ENCODE measurements at places on chromosomes 7 and 10.

- DNase-seq, result no peak
Measured at GRCh38 chr7:24587853-24588252, 14.6 kb downstream of the PALS2 start.

DNA sequence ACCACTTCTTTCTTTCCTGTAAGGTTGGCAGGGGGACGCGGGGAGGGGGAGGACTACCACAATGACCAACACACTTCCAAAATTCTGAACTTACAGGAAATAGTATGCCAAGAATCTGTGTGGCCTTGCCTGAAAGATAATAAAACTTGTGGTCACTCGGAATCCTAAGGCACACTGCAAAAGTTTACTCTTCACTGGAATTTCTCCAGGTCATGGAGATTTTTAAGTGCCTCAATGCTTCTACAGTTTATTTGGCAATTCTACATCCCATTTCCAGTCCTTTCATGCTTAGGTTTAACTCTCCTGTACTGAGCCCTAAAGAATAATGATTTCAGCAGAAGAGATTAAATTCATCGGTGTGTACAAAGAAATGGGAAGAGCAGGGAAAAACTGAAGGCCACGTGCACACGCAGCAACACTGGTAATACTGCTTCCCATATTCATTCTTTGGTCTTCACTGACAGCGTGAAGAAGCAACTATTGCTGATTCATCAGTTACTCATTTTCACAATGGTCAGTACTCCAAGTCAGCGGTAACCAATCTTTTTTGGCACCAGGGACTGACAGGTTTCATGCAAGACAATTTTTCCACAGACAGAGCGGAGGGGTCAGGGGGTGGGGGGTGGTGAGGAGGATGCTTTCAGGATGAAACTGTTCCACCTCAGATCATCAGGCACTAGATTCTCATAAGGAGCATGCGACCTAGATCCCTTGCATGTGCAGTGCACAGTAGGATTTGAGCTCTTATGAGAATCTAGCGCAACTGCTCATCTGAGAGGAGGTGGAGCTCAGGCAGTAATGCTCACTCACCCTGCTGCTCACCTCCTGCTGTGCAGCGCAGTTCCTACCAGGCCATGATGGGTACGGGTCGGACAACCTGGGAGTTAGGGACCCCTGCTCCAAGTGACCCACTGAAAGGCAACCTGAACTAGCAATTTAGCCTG, 9.8 kb downstream of the LARP4B start:
- peak; percentile 48 for DNase-seq

- DNase-seq, result no peak
Measured at GRCh38 chr10:101670635-101671034, 24.3 kb downstream of the FBXW4 start.

DNA sequence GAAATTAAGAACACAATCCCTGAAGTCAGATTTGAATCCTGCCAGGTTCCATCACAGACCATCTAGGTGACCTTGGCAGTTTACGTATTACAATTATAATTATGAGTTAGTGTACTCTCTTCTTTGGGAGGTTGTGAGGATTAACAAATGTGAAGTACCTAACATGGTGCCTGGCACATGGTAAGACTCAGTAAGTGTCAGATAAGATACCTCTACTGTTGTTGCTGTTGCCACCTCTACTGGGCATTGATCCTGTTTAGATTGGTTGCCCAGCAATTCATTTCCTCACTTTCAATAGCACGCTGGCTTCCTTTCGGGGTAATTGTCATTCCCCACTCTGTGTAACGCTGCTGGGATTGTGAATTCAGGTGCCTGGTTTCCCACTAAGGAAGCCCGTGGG, 31.7 kb upstream of the HGF start:
- DNase-seq, result no peak

- DNase-seq, result no peak
Measured at GRCh38 chr10:6221971-6222751, 19.4 kb downstream of the PFKFB3 start.

DNA sequence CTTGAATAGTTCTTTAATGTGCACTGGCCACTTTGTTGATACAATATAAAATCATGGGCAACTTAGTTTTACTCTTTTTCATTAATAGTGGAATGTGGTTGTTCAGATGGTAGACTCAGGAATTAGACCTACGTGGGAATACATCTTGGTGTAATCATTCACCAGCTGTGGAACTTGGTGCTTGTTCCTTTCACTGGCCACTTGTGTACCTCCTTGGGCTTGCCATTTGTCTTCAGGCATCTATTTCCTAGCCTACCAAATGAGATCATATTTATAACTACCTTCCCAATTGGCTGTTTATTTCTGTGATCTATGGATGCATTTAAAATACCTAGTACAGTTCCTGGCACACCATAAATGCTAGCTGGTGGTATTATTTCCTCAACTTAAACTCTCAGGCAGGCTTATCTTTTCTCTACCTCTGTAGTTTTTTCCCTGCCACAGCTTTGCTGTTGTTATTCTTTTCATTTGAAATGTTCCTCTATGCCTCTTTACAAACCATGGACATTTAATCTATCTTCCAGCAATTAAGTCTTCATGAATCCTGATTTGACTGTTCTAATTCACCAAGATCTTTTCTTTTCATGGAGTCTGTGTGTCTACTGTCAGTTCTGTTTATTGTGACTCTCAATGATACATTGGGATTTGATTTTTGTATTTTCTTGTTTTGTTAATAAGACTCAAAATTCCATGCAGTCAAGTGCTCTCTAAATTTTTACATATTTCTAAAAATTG, 113.0 kb downstream of the ADAM22 start:
- DNase-seq, result no peak

- DNase-seq, result no peak
Measured at GRCh38 chr10:33777223-33777622, 442.8 kb upstream of the NRP1 start.

- no peak for DNase-seq
Measured at GRCh38 chr7:121945066-121945465, 72.1 kb downstream of the PTPRZ1 start.

GRCh38 chr7:50273301-50273700, 31.2 kb upstream of the IKZF1 start:
- no peak for DNase-seq

- no peak for DNase-seq
Measured at GRCh38 chr7:133911724-133912123, 215.4 kb upstream of the LRGUK start.

GRCh38 chr7:152553671-152554317, 118.0 kb upstream of the KMT2C start:
- DNase-seq, result no peak

- no peak for DNase-seq
Measured at GRCh38 chr10:118412932-118413331, 70.8 kb upstream of the FAM204A start.

GRCh38 chr10:58175990-58176900, 91.4 kb downstream of the IPMK start:
- no peak for DNase-seq

DNA sequence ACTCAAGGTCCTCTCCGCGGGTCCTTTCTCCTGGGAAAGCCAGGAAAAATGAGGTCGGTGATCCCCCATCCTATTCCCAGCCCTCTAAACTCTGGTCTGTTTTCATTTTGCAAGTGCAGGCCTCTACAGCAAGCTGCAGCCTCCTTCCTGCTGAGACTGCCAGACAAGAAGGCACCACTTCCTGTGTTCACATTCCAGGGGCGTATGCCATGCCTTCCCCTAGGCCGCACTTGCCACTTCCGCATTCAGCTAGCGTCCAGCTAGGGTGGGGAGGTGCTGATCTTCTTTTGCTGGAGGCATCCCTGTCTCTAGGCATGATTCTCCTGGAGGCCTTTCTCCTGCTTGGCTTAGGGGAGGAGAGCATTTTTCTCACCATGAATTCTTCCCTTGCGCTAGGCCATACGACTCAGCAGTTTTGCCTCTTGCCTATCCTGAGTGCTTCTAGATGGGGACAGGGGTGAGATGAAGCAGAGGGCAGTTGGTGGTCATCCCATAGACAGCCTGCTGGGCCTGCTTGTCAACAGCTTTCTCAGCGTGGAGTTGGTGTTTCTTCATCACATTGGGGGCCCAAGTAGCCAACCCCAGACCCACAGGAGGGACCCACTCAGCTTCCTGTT, 328.9 kb downstream of the RPS24 start:
- DNase-seq, result no peak

- peak; percentile 71 for DNase-seq
Measured at GRCh38 chr7:73715648-73716317, 3.7 kb downstream of the STX1A start.

- DNase-seq, result no peak
Measured at GRCh38 chr7:711922-712380, 14.5 kb upstream of the DNAAF5 start.

DNA sequence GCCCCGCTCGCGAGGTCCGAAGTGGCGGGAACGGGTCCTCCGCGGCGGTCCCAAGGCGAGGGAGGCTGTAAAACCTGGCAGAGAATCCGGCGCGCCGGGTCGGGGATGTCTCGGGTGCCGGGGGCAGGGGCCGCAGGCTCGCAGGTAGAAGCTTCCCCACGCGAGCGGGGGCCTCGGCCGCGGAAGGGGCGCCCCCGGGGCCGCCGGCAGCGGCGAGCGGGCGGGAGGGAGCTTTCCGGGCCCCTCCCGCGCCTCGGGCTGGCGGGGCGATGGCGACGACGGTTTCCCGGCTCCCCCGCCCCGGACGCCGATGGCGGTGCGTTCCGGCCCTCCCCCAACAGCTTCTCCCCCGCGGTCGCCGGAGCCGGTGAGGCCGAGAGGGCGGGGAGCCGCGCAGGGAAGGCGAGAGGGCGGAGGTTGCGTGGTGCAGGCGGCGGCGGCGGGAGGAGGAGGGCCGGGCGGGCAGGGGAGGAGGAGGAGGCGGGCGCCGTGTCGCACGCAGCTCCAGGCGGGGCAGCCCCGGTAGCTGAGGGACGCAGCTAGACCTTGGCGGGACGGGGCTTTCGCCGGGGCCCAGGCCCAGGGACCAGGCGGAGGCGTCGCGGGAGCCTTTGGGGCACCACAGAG, at the start of gene CUL1:
Gene CUL1, plus strand, starts transcription at position 507 of the 627 bp plus-strand sequence. CDS start 31,220 bp downstream, outside the sequence.
- no peak for DNase-seq

DNA sequence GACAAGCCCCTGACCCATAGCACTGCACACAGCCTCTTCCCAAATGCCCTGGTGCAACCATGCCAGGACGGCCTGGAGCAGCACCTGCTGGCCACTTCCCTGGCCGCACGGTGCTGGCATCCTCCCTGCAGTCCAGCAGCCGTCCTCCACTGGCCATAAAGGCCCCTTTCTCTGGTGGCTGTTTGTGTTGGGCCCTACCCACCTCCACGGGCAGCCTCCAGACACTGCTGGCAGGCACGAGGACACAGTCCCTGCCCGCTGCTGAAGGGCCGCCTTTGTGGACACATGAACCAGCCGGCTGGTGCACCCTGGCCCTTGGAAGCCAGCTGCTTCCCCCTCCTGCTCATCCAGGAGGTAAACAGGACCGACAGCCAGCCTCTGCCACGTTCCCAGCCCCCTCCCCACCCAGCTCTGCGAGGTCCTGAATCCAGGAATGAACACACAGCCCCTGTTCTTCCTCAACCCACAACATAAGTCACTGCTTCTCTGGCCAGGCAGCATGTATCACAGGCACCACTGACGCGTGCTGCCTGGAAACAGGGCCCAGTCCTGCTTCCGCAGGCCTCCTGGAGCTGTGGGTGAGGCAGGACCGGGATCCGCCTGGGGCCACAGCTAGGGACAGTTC, 43.8 kb downstream of the SPOCK2 start:
- no peak for DNase-seq

DNA sequence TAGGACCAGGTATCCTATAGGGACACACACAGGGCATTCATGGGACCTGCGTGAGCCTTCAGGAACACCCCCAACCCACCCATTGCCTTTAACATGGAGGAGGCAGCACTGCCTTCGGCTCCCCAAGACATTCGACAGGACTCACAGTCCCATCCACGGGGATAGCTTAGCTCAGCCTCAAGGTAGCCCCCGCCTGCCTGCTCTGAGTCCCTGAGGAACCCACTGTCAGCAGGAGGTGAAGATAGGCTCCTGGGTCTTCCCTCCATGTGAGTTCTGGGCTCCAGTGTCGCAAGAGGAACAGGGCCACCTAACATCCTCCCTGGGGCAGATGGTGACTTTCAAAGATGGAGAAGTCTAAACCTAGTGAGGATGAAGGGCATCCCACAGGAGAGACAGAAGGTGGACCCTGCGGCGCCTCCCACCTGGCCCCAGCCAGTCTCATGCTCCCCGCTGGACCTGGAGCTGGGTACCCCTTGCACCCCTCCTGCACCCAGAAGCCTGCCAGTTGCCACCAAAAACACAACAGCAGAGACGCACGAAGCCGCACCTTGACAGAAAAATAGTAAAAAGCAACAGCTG, 4.9 kb upstream of the ADIRF start:
- DNase-seq, result no peak

DNA sequence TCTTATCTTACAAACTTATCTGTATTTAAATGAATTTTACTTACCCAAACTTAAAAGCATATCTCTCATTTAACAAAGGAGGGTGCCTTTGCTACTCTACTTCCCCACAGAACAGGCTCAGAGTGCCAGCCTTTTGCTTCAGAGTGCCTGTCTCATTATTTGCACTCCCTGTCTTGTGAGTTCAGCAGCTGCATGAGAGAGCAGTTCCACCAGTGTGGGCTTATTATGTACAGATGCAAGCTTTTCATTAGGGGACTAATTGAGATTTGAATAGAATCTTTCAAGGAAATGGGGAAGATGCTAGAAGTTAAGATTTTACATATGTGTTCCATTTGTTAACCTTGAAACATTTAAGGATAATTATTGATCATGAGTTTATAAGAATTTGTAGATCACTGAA, 310.2 kb upstream of the LRRN3 start:
- no peak for DNase-seq

GRCh38 chr7:154792436-154793055, 210.4 kb downstream of the PAXIP1 start:
- no peak for DNase-seq

DNA sequence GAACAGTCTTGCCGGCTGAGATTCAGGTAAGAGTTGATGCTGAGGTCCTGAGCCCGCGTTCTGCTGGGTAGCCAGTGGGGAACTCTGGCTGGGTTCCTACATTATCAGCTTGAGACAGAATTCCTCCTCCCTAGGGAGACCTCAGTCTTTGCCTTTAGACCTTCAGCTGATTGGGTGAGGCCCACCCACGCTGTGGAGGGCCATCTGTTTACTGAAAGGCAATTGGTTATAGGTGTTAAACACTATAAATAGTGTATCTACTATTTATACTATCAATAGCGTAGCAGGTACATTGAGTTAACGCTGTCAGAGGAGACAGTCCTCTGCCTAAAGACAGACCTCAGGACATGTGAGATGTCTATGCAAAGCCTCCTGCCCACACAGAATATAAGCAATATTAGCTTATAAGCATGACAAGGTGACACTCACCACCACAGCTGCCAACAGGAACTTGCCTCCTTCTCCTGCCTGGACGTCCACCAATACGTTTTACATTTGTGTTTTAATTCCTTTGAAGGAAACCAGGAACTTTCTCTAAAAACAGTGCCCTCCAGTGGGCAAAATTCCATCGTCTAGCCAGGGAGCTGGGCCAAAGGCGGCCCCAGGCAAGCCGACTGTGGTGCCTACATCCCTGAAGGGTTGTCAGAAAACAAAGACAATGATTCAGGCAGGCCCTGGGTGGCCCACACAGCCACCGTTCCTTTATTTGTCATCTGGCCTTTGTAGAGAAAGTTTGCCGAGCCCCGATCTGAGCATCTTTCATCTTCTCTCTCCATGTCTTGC, 58.8 kb downstream of the INSIG1 start:
- DNase-seq, result no peak

GRCh38 chr7:70694971-70695794, 436.8 kb upstream of the GALNT17 start:
- DNase-seq, result no peak

Measured in AG09309 (cell line).